ENCODE measurements at places on chromosomes 1 and 21.

GRCh38 chr1:225944951-225945350 is 3.9 kb upstream of the LEFTY2 start:
- no peak for DNase-seq

GRCh38 chr1:33608825-33609400 is 136.5 kb downstream of the ZSCAN20 start:
- no peak for DNase-seq

DNA sequence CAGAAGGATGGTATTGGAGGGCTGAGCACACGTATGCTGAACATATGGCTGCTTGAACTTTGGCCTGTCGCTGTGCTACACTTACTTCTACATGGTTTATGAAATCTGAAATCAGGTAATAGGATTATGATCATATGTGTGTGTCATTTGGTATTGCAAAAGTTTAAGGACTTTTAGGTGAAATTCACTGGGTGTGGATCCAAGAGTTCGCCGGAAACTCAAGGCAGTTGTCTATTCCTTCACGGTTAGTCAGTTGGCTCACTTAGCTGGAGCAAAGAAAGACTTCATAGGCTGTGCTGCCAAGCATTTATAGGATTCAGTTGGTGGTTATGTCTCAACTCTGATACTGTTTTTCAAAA is 927 bp downstream of the UAP1 start:
- DNase-seq: no peak

GRCh38 chr1:36094621-36095061 is 5.9 kb downstream of the ADPRS start:
- no peak for DNase-seq

DNA sequence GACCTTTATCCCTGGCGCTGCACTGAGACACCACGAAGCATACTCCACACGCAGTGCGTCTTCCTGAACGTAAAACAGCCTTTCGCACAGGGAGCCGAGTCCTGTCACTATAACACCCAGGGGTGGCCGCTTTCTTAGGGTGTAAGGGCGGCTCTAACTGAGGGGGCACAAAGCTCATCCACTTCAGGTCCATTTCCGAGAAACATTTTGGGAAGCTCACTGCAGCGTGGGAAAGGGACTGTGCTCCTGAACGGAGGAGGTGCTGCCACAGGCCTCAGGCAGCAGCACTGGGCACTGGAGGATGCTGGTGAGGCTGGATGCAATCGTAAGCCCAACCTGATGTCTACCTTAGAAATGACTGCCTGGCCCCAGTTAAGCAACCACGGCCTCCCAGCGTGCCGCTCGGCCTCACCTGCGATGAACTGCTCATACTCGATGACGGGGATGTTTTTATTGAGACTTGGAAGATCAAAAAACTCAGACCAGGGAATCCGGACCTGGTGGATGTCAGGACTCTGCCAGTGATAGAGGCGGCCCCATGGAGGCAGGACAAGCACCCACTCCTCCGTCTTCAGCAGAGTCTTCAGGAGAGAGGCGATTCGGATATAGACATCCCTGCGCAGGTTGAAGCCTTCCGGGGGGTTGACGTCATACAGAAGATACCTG is 2.3 kb downstream of the POFUT2 start:
- DNase-seq: no peak

DNA sequence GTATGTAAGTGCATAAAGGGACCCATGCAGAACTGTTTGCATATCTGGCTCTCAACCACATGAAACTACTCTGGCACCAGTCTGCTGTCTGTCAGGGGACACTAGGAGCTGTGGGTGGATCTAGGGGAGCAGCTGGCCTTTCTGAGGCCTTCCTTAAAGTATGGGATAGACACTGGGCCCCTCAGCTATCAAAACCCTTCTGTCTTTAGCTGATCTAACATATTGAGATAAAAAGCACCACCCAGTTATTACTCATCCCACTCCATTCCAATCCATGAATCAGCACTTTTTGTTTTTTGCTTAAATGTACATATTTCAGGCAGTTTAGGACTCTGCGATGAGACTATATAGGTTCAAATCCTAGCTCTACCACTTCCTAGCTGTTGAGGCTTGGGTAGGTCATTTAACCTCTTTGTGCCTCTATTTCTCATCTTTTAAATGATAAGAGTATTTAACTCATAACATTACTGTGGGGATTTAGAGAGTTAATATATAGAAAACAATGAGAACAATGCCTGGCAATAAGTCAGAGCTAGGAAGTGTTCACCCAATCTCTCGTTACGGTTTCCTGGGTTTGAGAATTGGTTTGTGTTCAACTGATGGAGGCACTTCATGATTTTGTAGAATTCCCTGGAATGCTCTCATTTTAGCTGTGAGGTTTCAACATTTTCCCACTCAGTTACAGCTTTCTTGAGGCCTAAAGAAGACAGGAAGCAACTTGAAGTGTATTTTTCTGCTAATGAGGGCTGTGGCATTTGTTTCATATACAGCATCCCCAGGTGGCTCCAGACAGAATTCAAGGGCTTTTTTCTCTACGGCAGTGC is 68.9 kb downstream of the LRIG2 start:
- DNase-seq: no peak

DNA sequence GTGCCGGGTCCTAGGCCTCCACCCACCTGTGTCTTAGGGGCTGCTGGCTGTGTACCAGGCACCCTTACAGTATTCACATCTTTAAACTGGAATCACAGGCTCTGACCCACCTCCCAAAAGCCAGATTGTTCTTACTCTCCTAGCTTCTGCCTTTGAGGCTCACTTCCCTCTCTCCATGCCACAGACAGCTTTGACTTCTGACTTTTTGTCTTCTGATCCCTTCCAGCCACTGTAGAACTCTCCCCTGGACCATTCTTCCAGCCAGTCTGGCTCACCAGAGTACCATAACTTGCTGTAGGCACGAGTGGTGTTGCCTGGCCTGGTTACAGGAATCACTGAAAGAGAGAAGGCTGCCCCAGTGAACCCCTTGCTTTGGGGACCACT is 58.1 kb upstream of the STUM start:
- no peak for DNase-seq

DNA sequence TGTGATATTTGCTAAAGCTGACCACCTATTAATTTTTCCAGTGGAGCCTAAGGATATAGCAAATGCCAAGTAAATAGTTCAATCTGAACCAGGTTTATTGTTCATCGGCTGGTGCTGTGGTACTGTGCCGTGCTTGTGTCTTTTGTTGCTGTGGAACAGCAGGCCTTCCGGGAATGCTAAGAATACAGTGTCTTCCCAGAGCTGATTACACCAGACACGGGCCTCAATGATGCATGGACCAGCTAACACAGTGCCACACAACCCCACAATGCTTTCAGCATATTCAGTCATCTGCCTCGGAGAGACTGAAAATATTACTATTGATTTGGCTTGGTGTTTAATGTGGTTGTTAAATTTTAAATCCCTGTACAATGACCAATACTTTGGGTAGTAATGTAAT is 415.4 kb downstream of the PTBP2 start:
- no peak for DNase-seq

DNA sequence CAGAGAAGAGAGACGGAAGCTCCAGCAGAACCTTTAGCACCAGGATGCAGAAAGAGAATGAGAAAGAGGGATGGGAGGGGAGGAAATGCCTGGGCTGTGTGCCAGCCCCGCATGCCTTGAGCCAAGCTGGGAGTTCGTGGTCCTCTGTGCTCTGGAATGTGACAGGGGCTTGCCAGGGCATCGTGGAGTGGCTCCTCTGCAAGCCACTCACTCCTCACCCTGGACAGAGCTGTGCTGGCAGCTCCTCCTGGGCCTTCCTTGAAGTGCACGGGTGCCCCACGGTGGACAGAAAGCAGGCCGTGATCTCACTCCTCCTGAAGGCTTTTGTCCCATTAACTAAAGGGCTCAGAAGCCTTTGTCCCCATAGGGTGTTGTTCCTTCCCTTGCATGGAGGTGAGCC is 34.8 kb upstream of the PRELP start:
- no peak for DNase-seq

DNA sequence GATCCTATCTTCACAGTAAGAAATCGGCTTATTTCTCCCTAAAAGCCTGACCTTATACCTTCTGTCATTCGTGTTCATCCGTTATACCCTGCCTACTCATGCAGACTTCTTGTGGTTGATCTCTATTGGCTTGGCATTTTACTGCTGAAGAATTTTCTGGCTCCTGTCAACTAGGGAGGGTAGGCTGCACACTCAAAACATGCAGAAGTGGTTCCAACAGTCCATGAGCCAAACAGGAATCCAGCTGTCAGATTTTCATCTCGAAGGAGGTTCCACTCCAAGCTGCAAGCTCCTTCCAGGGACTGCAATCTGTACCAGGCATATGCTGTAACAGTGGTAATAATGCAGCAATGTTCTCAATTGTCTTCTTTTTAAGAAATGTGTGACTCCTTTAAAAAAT is 10.1 kb downstream of the DNAJC11 start:
- DNase-seq: no peak

DNA sequence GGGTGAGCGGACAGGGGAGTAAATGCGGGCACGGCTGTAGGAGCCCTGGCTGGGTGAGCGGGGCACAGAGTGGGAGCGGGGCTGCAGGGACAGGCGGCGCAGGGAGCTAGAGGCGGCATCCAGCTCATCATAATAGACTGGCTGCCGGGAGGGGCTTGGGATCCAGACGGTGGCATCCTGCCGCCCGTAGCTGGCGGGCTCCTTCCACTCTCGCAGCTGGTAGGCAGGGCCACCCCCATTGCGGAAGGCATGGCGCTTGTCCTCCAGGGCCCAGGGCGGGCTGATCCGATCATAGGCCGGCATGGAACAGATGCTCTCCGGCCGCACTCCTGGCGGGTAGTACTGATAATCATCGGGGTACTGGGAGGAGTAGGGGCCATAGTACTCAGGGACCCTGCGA is 43.7 kb upstream of the GOLT1A start:
- DNase-seq: no peak

Measured in naive thymus-derived CD4-positive, alpha-beta T cell (primary cell).